ENCODE measurements at places on chromosomes 4 and X.

- no peak for DNase-seq
These were observed 302.9 kb upstream of the GATB start for GRCh38 chr4:152063621-152064240.

DNA sequence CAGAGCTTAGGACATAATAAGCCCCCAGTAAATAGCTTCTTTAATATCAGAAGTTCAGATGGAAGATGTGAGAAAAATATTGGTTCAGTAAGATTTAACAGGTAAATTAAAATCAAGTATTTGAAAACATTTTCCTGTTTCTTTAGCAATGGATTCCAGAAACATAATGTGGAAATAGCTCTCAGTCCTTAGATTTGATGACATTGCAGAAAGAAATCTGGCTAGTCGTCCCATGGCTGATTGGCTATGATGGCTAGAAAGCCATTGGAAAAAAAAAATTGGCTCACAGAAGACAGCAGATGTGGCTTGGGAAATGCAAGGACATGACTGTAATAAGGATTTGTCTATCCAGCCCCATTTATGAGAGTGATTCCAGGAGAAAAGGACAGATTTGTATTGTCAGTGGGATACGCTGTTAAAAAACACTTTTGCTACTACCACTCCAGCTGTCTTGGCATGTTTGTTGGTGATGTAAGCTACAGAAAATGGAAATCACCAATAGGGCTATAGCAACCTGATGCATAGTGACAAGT, 78.3 kb downstream of the AR start:
- no peak for DNase-seq

DNA sequence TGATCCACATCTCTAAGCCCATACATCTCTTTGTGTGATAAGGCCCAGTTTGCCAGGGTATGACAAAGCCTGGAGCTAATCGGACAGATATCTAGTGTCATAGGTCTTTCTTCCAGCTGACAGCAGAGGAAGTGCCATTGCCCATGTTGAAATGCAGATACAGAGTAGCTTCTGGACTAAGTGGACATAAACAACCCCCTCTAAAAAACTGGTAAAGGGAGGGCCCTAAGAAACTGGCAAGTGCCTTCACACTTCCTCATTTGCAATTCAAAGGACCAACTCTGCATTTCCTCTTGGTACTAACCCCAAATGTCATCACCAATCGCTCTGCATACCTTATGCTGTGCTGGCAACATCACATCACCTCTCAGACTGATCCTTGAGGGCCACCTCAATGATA, 20.8 kb downstream of the ARHGEF6 start:
- no peak for DNase-seq

DNA sequence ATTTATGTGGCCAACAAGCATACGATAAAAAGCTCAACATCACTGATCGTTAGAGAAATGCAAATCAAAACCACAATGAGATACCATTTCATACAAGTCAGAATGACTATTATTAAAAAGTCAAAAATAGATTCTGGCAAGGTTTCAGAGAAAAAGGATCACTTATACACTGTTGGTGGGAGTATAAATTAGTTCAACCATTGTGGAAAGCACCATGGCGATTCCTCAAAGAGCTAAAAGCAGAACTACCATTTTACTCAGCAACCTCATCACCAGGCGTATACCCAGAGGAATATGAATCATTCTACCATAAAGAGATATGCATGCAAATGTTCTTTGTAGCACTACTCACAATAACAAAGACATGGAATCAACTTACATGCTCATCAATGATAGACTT, 478.7 kb upstream of the GALNTL6 start:
- no peak for DNase-seq

DNA sequence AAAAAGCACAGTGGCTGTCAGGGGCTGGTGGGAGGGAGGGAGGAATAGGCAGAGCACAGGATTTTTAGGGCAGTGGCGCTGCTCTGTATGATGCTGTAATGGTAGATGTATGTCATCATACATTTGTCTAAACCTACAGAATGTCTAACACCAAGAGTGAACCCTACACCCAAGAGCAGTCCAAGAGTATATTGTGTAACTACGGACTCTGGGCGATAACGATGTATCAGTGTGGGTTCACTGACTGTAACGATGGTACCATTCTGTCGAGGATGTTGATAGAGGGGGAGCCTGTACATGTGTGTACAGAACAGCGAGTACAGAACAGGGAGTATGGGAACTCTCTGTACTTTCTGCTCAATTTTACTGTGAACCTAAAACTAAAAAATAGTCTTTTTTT, 76.5 kb downstream of the HAUS3 start:
- no peak for DNase-seq

DNA sequence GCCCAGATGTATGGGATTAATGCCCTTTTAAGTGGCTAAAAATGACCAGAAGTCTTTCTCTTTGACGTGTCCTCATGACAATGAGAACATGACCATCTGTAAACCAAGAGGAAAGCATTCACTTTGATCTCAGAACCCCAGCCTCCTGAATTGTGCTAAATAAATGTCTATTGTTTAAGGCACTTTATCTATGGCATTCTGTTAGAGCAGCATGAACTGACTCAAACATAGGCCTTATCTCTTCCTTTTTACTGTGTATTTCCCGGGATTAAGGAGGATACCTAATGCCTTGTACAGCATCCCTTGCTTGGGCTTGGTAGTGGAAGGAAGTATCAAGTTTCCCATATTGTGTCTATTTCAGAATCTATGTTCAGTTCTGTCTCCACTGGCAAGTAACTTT, 47.2 kb upstream of the HS3ST1 start:
- no peak for DNase-seq

- no peak for DNase-seq
These were observed 274.5 kb upstream of the NOCT start for GRCh38 chr4:138740816-138741745.

GRCh38 chrX:56248492-56248891, 16.3 kb downstream of the KLF8 start:
- peak; percentile 71 for DNase-seq

- DNase-seq: no peak
These were observed 344.5 kb downstream of the BMPR1B start for GRCh38 chr4:95102162-95102790.

DNA sequence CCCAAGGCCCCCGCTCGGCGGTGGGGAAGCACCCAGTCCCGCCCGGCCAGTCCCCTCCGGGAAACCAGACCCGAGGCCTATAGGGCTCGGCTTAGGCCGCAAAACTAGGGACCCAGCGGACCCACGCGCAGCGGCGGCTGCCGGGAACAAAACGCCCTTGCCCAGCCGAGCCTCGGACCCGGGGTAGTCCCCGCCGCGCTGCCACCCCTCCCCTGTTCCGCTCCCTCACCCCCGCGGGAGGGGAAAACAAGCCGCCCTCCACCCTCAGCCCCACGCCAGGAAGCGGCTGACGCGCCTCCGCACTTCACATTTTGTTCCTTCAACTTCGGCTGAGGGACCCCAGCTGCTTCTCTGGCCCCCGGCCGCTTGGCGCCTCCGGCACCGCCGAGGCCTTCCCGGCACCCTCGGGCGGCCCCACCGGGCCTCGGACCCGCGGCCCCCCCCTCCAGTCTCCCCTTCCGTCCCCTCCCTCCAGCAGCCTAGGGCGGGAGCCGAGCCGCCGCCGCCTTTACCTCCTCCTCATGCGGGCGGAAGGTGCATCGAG, 694 bp downstream of the PDS5A start:
- DNase-seq: peak; percentile 39

- peak; percentile 58 for DNase-seq
These were observed 1240.7 kb downstream of the C4orf33 start for GRCh38 chr4:130336585-130337217.

DNA sequence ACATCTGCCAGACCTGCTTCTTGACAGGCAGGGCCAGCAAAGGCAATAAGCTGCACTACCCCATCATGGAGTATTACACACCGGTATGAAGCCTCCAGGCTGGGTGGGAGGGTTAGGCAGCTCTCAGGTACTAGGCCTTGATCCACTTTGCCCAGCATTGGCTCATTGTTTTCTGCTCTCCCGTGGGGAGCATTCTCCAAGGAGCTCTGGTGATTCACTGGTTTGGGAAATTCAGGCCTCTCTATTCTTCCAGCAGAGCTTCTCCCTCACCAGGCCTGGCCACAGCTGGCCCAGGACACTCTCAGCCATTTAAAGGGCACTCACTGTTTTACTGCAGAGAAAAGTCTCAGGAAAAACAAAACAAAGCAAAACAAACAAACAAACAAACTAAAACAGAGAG, 33.0 kb downstream of the DRP2 start:
- DNase-seq: no peak

GRCh38 chr4:20109391-20109790, 142.3 kb upstream of the SLIT2 start:
- DNase-seq: no peak

GRCh38 chrX:150880808-150881165, 17.7 kb downstream of the CD99L2 start:
- no peak for DNase-seq

- peak; percentile 94 for DNase-seq
These were observed 7.8 kb upstream of the SH3TC1 start for GRCh38 chr4:8191136-8191747.

- DNase-seq: no peak
These were observed 8.5 kb upstream of the ANTXR2 start for GRCh38 chr4:80081566-80081965.

GRCh38 chr4:147480891-147481576, at the start of gene EDNRA:
TSS of gene EDNRA (plus strand) at chr4:147481097. CDS start at chr4:147485682, 4,585 bp downstream.
- no peak for DNase-seq
